ENCODE measurements at places on chromosomes 7 and 10. TPM values are rescaled to one million over a fixed set of nuclear protein-coding genes. Genes with fewer than 3 reads are reported as not detected.

GRCh38 chr7:75662579-75663301 lies 76.0 kb downstream of the HIP1 start:
- DNase-seq: no peak

DNA sequence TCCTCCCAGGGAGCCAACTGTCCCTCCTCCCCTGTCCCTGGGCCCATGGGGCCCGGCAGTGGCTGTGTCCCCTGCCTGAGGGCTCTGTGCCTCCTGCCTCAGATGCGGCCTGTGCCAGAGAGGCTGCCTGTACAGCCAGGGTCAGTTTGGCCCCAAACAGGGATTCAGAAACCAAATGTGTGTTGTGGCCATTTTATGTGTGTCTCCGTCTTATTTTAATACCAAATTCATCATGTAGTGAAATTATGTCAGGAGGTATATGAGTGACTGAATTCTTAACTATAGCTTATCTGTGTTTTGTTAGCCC lies 114.8 kb downstream of the NT5C2 start:
- DNase-seq: no peak

- DNase-seq: no peak
Measured at GRCh38 chr7:55131142-55131929, 112.5 kb downstream of the EGFR start.

Gene TMEM184A
- not detected for total RNA-seq

Gene TRIM24
- total RNA-seq: 16.6 TPM

Gene STRIP2
- 86.6 TPM for total RNA-seq

- DNase-seq: no peak
Measured at GRCh38 chr7:71021131-71021530, 110.8 kb upstream of the GALNT17 start.

GRCh38 chr7:151389768-151390597 lies 19.9 kb downstream of the WDR86 start:
- no peak for DNase-seq

Gene PHF14
- 42.7 TPM for total RNA-seq

DNA sequence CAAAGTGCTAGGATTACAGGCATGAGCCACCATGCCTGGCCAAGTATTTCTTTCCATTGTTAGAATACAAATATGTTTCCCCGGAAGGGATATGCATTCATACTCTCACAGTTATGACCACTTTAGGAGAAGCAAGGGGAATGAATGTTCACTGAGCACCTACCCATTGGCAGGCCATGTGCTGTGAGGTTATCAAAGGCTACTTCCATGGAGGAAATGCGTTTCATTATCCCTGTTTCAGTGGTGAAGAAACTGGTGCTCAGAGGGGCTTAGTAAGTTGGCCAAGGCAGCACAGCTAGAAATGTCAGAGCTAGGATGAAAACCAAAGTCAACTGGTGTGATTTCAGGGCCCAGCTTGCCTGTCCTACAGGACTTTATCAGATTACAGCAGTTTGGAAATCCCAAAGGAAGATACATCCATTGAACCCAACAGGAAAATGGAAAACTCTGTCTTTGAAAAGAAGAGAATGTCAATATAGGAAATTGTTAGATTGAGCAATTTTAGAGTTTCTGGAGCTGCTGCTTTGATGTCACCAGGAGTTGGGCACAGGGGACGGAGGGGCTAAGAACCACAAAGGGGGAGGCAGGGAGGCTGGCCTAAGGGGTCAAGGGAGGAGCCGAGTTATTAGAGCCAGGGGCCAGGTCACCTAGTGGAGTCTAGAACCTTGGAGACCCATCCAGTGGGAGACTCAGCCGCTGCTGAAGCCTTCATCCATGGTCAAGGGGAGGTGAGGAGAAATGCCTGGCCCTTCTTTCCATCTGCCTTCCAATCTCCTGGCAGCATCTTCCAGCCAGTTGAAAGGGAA lies 319.8 kb downstream of the FRMD4A start:
- DNase-seq: no peak

GRCh38 chr7:2287745-2288144 lies 26.5 kb downstream of the SNX8 start:
- no peak for DNase-seq

GRCh38 chr10:1870491-1870890 lies 133.2 kb upstream of the ADARB2 start:
- DNase-seq: peak; percentile 25

Gene WDR37
- total RNA-seq: 17.4 TPM

DNA sequence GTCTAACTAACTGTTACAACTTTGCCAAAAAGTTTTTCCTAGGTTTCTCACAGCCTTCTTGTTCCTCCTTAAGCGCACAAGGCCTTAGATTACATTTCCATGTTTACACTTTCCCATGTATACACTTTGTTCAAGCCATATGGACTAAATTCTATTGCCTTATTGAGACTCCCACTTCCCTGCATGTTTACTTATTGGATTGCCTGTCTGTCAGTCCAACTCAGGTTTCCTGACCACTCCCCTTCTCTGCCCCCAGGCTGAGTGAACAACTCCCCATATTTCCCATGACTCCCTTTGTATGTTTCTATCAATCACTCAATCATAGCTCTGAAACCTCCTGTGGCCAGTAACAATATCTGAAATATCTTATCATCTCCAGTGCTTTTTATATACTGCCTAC lies 43.0 kb downstream of the SLC25A40 start:
- DNase-seq: no peak

Gene ACTL6B
- total RNA-seq: not detected

GRCh38 chr10:45374350-45375052 lies 485 bp downstream of the ALOX5 start:
- DNase-seq: peak; percentile 61

Gene ERV3-1
- 7.4 TPM for total RNA-seq

DNA sequence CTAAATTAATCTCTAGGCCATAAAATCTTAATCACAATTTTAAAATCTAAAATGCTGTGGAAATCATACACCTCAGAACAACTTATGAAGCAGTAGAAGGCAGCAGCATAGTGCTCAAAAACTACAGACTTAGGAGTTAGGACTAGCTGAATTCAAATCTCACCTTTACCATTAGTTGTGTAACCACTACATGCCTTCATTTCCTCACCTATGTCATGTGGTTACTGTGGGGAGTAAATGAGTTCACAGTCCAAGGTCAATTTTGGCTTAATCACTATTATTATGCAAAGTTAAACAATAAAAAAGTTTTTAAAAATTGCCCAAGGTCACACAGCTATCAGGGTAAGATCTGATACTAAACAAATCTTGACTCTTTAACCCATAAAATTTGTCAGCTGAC lies 37.0 kb downstream of the SNX13 start:
- DNase-seq: no peak

Gene ZP3
- 7.4 TPM for total RNA-seq

Gene TMEM106B
- 24.0 TPM for total RNA-seq

Gene WDR86
- not detected for total RNA-seq

Gene COG5
- 40.9 TPM for total RNA-seq

Gene NKX6-2
- total RNA-seq: not detected

Gene INPP5A
- 10.5 TPM for total RNA-seq

Gene TLX1
- not detected for total RNA-seq

DNA sequence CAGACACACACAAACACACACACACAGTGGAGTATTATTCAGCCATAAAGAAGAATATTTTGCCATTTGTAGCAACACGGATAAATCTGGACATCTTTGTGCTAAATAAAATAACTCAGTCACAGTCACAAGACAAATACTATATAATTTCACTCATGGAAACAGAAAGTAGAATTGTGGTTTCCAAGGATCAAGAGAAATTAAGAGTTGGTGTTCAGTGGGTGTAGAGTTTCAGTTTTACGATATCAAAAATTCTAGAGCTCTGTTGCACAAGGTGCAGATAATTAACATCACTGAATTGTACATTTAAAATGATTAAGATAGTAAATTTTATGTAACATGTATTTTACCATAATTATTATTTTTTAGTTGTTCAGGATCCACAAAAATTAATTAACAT lies 1235.0 kb downstream of the XPNPEP1 start:
- no peak for DNase-seq

- DNase-seq: no peak
Measured at GRCh38 chr7:91551377-91552175, 287.3 kb downstream of the FZD1 start.

GRCh38 chr10:119750391-119751230 lies 24.8 kb downstream of the INPP5F start:
- peak; percentile 87 for DNase-seq

DNA sequence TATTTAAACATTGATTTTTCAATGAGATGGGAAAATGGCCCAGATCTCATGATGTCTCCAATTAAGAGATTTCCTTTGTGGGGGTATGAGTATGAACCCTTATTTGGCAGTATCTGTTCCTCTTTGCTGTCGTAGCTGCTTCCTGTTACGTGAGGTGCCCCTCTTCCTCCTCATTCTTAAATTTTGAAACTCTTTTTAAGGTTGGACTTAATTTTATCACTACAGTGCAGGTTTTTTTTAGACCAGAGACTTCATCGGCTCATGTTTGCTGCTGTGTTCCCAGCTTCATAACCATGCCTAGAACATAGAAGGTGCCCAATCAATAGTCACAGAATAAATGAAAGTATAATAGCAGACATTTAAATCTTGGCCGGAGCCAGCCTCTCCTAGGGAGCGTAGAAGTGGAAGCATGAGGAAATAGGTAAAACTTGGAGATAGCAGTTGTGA lies 2.4 kb downstream of the MIOS start:
- DNase-seq: no peak

DNA sequence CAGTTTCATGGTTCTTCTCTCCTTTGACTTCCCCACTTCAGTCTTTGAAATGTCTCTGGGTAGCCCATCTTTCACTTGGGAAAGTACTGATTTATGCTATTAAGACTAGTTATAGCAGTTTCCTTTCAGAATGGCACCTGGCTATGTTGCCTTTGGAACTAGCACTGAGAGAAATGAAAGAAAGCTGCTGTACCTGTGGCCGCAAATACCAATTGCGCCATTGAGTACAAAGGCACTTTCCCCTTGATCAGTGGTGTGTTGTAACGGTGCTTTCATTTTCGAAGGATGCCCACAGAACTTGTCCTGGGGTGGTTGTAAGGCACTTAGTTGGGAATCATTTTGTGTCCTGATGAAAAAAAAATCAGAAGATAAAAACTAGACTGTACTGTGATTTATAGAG lies 16.8 kb downstream of the BUB3 start:
- DNase-seq: no peak

- no peak for DNase-seq
Measured at GRCh38 chr10:113995201-113995600, 48.5 kb upstream of the ADRB1 start.

- peak; percentile 73 for DNase-seq
Measured at GRCh38 chr7:132771301-132771730, 195.0 kb upstream of the PLXNA4 start.

Gene ECHDC3
- 0.47 TPM for total RNA-seq

DNA sequence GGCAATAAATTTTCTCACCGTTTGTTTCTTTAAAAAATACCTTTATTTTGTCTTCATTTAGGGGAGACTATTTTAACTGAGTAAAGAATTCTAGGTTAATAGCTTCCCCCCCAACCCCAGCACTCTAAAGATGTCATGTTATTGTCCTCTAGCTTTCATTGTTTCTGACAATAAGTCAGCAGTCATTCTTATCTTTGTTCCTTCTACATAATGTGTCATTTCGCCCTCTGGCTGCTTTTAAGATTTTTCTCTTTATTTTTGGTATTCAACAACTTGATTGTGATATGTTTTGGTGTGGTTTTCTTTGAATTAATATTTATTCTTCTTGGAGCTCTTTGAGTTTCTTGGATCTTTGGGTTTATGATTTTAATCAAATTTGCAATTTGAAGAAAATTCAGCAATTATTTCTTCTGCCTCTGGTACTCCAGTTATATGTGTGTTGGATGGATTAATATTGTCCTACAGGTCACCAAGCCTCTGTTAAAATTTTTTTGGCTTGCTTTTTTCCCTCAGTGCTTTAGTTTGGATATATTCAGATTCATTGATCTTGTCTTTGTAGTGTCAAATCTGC lies 64.6 kb upstream of the ELN start:
- DNase-seq: no peak

Gene NKX2-3
- not detected for total RNA-seq

- no peak for DNase-seq
Measured at GRCh38 chr10:43082746-43083145, 5.9 kb downstream of the RET start.

DNA sequence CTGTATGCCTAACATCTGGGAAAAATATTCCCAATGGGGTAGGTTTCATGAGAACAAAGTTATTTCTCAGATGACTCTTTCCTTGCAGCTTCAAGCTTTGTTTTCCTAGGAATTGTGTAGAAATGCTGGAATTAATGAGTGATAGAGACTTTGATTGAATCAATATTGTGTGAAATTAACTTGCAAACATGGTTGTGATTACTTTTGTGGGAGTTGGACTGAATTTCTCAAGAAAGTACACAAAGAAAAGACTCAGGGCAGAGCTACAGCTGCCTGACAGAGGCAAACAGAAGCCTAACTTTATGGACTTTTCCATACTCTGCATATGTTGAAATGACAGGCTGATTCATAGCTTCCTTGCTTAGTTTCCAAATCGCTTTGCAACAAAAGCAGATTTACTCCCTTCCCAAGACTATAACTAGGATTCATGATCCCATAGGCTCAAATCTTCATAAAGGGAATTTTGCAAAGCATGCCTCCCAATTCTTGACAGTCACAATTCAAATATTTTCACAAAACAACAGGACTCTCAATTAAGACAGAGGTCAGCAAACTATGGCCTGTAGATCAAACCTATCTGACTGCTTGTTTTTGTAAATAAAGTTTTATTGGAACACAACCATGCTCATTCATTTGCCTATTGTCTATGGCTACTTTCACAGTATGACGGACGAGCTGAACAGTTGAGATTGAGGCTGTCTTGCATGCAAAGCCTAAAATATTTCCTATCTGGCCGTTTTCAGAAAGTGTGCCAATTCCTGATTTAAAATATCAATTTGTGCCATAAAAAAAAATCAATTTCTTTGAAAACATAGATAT lies 27.6 kb downstream of the NRP1 start:
- no peak for DNase-seq

DNA sequence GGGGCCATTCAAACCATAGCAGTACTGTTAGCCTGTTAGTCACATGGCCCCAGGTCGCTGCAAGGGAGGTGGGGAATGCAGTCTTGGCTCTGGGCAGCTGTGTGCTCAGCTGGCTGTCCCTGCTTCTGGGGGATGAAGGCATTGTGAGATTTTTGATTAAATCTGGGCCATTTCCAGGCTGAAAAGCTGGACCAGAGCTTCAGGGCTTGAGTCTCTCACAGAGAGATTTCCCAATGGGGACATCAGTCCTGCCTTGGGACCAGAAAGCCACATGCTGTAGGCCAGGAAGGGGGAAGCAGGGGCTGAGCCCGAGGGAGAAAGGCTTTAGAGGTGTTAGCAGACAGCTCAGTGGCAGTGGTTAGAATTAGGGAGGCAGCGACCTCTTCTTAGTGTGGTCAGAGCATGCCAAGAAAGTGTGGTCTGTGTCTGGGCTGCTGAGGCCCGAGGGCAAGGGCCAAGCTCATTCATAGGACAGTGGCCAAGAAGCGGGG lies 33.6 kb downstream of the PALD1 start:
- no peak for DNase-seq

Gene STOX1
- 0.76 TPM for total RNA-seq

Gene ITIH5
- total RNA-seq: not detected
